Right ventricle myocardium inferior (tissue), 1 donor: ENCODE measurements at places on chromosomes 4 and X.

- no peak for DNase-seq
Measured at GRCh38 chr4:62023633-62024032, 823.5 kb downstream of the ADGRL3 start.

- DNase-seq, result peak; percentile 47
Measured at GRCh38 chrX:135346975-135347374, 37.7 kb downstream of the ETDC start.

DNA sequence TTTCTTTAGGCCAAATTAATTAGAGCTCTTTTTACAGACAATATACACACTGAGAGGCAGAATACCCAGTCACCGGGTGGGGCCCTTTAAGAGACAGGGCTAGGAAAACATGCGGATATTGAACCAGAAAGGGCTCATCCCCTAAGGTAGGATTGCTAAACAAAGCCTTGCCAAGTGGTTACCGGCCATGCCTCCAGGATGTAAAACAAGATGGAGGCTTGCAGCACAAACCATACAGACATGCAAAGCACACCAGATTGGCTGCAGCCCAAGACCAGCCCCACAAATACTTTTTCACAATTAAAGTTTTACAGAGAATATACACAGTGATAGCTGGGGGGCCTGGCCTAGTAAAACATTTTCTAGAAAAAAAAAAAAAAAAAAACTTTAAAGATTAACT is 210.0 kb downstream of the KLHL4 start:
- DNase-seq, result no peak

GRCh38 chr4:109251396-109251795 is 51.1 kb downstream of the COL25A1 start:
- DNase-seq, result no peak

- DNase-seq, result no peak
Measured at GRCh38 chr4:5638976-5639375, 69.4 kb downstream of the EVC2 start.

DNA sequence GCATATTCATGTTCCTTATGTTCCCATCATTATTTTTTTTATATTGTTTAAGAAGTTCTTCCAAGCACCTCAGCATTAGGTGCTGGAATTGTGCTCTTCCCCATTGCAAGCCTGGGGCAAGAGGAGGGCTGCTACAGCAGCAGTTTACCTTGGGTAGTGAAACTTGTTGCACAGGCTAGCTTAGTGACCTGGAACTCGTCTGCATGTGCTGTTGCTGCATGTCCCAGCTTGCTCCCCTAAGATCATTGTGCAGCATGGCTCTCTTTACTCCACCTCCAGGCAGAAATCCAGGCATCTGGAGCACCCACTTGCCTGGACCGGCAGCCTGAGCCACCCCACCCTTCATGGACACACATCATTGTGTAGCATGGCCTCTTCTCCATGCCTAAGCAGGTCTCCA is 776.0 kb downstream of the GLUD2 start:
- DNase-seq, result no peak

GRCh38 chrX:17601441-17602200 is 135.7 kb upstream of the SCML1 start:
- DNase-seq, result no peak

DNA sequence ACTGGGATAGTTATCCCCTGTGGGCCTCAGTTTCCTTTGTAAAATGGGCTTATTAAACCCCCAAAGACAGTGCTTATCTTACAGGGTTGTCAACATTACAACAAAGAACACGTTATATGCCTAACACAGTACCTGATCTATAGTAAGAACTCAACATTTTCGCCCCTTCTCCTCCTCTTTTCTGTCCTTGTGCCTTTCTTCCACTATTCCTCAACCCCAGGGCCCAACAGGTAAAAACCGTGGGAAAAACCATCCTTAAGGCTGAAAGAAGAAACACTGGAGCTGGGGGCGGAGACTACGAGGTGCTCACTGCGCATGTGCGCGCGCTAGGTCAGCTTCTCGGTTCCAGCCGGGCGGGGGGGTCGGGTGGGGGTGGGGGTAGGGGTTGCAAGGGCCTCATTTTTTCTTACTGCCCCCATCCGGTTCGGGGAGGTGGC is 426 bp upstream of the XIAP start:
- DNase-seq, result no peak

GRCh38 chrX:39144323-39144722 is 343.1 kb downstream of the MID1IP1 start:
- DNase-seq, result no peak

GRCh38 chr4:89837993-89838390 is 1.0 kb upstream of the SNCA start:
- DNase-seq, result no peak

- DNase-seq, result no peak
Measured at GRCh38 chr4:184448821-184449220, 25.5 kb downstream of the IRF2 start.

DNA sequence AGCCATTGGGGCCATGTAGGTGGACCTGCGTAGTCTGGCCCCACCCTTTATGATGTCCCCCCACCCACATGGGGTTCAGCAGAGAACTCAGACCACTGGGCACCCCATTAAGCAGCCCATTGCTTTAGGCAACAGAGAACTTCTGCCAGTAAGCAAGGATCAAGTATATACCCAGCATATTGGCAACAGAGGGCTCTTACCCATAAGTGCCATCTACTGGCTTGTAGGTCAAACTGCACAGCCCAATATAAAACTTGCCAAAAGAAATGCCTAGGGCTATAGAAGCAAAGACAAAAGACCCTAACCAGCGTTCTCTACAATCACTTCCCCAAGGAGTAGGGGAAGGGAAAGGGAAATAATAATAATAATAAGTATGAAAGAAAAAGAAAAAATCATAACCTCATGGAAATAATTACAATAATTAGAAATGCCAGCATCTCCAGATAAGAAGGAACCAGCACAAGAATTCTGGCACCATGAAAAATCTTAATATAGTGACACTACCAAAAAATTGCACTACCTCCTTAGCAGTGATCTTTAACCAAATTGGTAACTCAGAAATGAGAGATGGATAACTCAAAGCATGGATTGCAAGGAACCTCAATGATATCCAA is 1090.7 kb downstream of the FAT4 start:
- DNase-seq, result no peak

- no peak for DNase-seq
Measured at GRCh38 chr4:41643331-41643730, 105.2 kb downstream of the PHOX2B start.

GRCh38 chr4:88419874-88420273 is 37.0 kb upstream of the HERC5 start:
- DNase-seq, result no peak

DNA sequence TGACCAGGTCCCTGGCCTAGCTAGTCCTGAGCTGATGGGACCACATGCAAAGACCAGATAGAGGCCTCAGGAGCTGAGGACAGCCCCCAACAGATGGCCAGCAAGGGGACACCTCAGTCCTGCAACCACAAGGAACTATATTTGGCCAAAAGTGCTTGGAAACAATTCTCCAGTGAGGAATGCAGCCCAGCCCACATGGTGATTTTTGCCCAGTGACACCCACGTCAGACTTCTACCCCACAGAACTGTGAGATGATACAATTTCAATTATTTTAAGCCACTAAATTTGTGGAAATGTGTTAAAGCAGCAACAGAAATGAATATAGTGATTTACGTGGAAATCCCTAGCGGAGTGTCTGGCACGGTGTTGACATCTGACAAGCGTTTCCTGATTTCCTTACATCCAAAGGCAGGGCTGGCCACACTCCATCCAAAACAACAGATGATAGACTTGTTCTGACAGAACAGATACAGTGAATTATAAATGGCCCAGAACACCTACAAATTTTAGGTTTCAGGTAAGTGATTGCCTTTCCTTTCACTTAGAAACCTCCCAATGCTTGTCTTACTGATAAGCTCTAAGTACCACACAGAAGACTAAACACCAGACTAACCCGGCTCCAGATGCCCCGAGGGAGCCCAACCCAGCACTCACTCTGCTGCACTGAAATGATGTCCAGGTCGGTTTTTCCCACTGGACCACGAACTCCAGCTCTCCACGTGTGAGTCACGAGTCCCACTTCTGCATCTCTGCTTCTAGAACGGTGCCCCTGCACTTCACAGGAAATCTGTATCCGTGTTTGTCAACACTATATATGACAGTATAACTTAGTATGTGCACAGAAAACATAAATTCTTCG is 5.8 kb downstream of the AFAP1 start:
- DNase-seq, result no peak

GRCh38 chrX:149643496-149643895 is 11.9 kb upstream of the TMEM185A start:
- no peak for DNase-seq

DNA sequence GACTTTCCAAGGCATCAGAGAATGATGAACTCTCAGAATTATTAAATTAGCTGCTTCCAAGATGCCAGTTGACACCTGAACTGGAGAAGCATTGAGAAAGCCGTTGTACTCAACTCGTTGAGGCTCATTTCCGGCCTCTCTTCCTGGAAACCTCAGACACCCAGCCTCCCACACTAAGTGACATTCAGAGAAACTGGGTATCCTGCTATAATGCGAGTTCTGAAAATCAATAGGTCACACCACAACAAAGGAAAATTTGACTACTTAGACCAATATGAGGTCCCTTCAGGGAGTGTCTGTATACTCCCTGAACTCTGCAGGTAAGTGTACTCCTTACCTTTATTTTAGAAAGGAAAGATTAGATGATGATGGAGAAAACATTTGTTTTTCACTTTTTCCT is 51.2 kb downstream of the ENPEP start:
- DNase-seq, result no peak

GRCh38 chrX:154002215-154002719 is 17.4 kb downstream of the IRAK1 start:
- no peak for DNase-seq

GRCh38 chrX:109534933-109535332 is 1.7 kb upstream of the NXT2 start:
- no peak for DNase-seq

- no peak for DNase-seq
Measured at GRCh38 chrX:40004921-40005291, 92.9 kb downstream of the BCOR start.

GRCh38 chr4:11805842-11806241 is 377.1 kb upstream of the HS3ST1 start:
- DNase-seq, result no peak

- DNase-seq, result no peak
Measured at GRCh38 chr4:1987296-1987695, 21.5 kb downstream of the NELFA start.

DNA sequence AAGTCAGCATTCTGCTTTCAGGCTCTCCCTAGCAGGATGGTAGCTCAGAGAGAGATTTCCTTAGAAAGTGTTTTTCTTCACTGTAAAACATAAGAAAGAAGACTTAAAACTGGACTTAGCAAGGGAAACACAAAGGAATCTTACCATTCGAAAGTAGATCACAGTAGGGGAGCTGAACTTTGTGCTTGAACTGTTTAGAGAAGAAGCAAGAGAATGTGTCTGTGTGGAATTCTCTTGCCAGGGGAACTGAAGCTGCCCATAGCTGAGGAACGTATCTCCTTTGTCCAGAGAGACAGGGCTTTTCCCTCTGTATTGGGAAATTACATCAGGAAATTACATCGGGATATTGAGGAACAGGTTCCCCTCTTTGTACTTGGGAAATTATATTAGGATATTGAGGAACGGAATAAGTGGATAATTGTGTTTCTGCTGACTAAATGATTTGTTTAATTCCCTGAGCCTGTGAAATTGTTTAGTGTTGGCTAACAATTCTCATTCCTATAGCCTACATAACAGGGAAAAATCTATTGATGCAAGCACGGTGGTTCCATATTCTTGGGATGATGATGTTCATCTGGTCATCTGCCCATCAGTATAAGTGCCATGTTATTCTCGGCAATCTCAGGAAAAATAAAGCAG is 21.2 kb downstream of the SRD5A3 start:
- DNase-seq, result no peak

GRCh38 chr4:70183168-70183939 is 12.2 kb upstream of the ODAM start:
- DNase-seq, result no peak

- DNase-seq, result no peak
Measured at GRCh38 chrX:2484256-2484655, 16.5 kb downstream of the DHRSX start.

DNA sequence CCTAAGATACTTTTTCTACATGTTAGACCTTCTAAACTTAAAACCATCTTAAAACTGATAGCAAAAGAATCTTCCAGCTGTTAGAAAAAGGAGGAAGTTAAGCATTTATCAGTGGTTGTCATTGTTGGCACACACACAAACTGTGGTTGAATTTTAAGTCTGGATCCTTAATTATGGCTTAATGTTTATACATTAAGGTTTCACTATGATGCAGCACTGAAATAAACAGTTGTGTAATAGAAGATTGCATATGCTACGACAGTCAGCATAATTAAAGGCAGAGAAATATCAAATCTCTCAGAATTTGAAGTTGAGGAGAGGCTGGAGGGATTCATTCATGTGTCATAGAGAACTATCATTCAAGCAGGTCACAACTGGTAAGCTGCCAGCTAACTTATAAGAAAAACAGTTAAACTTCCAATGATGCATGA is 32.3 kb downstream of the ADGRA3 start:
- no peak for DNase-seq

- DNase-seq, result peak; percentile 69
Measured at GRCh38 chrX:136907621-136908020, 27.1 kb upstream of the RBMX start.

DNA sequence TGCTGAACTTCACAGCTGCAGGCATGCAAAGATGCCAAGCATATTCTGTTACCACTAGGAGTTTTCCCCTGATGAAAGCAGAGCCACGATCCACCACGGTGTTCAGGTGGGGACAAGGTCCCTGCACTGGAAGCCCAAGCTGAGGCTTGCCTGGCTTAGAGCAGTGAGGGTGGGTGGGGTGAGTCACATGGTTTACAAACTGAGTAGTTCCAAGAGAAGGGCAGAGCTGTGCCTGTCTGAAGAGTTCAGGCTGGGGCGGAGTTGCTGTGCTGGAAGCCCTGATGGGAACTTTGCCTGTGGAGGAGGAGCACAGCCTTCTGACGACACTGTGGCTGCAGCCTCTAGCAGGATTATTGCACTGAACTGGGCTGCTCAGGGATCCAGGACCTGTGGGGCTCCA is 45.5 kb downstream of the FAM9B start:
- peak; percentile 63 for DNase-seq

GRCh38 chr4:159542296-159542695 is 439.4 kb downstream of the RAPGEF2 start:
- no peak for DNase-seq

- DNase-seq, result peak; percentile 66
Measured at GRCh38 chr4:52870225-52870624, 8.1 kb downstream of the RASL11B start.
